ENCODE measurements at places on chromosomes 12 and 14.

DNA sequence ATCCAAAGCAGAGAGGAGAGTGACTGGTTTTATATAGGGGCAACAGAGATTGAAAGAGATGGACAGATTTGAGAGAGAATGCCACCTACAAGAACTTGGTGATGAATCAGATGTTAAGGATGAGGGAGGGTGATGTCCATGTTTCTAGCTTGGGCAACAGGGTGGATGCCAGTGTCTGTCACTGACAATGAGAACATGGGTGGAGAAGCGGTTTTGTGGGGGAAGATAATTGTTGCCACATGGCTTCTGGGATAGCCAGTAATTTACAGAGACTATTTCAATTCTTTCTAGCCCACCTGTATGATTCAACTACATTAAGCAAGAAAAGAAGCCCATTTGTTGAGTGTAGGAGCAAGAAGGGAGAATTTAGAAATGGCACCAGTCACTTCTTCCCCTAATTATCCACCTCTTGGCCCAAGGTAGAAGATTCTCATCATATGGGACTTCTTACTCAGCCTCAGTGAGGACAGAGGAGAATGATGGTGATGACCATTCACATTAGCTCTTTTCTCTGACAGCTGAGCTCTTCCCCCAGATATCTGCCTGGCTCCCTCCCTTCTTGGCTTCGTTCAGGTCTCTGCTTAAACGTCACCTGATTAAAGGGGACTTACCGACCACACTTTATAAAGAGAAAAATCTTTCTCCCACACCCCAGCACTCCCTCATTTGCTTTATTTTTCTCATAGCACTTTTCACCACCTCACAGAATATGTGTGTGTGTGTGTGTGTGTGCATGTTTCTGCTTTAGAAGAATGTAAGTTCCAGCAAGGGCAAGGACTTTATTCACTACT lies 117.8 kb downstream of the DUSP6 start:
- no peak for DNase-seq

- peak; percentile 11 for DNase-seq
Measured at GRCh38 chr12:88235183-88235833, 93.2 kb downstream of the TMTC3 start.

- DNase-seq: no peak
Measured at GRCh38 chr14:100708425-100709288, 18.0 kb upstream of the DLK1 start.

DNA sequence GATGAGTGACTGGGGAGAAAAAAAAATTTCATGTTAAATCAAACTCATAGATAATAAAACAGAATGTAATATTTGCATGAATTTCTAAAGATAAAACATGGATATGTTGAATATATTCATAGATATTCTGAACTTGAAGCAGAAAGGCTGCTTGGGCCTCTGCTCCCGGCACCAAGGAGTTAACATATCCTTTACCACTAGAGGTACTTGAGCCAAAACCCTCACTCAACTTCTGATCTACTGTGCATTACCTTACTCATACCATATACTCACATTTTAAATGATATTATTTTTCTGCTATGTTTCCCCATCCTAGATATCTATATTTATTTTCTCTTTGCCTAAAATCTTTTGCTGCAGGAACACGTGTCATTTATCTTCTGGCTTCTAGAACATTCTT lies 14.9 kb downstream of the AREL1 start:
- DNase-seq: no peak

GRCh38 chr14:102472791-102473150 lies 36.8 kb downstream of the ANKRD9 start:
- no peak for DNase-seq

DNA sequence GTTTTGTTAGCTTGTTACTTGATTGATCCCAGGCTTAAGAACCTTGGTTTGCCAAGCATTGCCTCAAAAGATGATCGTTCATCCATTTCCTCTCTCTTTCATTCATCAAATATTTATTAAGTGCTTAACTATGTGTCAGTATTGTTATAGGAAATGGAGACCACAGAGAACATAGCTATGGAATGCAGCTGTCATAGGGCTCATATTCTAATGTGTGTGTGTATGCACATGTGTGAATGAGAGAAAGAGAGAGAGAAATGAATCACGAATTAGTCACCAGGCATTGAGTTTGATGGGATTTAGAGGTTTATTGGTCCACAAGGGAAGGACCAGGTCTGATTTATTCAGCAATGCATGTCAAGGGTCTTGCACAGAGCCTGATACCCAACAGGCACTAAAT lies 71.0 kb upstream of the FBXO21 start:
- DNase-seq: no peak

DNA sequence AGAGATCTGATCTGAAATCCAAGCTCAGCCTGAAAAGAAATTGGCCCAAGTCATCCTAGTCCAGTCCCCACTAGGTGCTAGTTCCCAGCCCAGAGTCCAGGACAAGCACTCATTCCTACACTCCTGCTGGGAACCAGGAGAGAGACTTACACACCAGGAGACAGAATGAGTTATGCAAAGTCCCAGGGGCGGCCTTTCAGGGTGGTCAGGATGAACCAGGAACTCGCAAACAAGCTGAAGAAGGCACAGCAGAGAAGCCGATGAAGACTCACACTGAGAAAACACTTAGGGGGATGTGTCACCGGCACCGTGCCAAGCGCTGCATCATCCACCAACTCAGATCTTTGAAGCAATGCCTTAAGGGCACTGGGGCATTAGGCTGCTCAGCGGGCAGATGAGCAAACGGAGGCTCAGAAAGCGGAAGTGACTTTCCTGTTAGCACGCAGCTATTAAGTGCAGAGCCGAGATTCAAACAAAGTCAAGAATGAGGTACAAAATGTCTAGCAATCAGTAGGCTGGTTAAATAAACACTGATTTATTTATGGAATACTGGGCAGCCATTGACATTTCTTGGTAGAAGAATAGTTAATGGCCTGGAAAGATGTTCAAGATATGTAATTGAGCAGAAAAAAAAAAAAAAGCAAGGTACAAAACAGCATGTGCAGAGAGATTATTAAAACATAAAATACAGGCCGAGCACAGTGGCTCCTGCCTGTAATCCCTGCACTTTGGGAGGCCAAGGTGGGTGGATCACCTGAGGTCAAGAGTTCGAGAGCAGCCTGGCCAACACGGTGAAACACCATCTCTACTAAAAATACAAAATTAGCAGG lies 78.7 kb downstream of the LRRC74A start:
- peak; percentile 67 for DNase-seq

- no peak for DNase-seq
Measured at GRCh38 chr14:98962118-98962517, 309.9 kb downstream of the BCL11B start.

DNA sequence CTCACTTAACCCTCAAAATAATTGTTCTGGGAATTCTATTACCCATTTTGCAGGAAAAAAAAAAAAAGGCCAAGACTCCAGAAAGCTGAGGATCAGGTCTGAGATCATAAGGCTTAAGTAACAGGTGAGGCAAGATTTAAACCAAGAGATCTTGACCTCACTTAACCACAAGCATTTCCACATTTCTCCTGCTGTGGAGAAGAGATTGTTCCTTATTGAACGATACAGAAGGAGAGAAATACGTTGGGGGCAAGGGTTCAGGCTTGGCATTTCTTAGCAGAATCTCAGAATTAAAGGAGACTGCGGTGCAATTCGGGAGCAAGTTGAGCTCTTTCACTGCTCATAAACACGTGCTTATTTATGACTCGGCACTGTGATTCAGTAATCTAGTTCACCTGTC lies 885.3 kb upstream of the TMEM132C start:
- no peak for DNase-seq

GRCh38 chr12:124097701-124098100 lies 124.7 kb downstream of the ZNF664 start:
- no peak for DNase-seq

- no peak for DNase-seq
Measured at GRCh38 chr14:88270776-88271175, 52.3 kb downstream of the KCNK10 start.

DNA sequence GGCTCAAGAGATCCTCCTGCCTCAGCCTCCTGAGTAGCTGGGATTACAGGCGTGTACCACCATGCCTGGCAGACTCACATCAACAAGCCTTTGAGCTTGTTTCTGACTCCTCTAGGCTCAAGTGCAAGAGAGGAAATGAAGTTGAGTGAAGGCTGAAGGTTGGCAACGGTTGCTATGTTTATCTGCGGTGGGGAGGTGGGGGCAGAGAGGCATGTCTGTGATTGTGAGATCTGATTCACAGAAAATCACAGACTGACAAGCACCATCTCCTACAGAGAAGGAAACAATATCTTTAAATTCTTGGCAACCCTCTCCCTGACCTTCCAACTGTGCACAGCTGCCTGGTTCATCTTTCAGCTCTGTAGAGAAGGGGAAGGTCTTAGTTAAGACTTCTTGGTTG lies 22.1 kb upstream of the NINJ2 start:
- peak; percentile 65 for DNase-seq

DNA sequence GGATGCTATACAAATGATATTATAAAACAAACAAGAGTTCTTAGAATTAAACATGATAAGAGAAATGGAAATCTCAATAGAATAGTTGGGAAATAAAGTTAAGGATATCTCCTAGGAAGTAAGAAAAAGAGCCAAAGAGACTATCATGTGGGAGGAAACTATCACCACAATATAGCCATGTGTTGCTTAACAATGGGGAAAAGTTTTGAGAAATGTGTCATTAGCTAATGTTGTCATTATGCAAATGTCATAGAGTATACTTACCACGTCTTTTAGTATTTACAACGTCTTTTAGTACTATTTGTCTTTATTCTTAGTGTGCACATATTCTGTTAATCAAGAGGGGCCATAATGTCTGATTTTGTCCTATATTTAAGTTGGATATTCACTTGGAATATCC lies 58.7 kb downstream of the ZNF641 start:
- no peak for DNase-seq

- no peak for DNase-seq
Measured at GRCh38 chr12:68885381-68885780, 47.6 kb downstream of the CPM start.

DNA sequence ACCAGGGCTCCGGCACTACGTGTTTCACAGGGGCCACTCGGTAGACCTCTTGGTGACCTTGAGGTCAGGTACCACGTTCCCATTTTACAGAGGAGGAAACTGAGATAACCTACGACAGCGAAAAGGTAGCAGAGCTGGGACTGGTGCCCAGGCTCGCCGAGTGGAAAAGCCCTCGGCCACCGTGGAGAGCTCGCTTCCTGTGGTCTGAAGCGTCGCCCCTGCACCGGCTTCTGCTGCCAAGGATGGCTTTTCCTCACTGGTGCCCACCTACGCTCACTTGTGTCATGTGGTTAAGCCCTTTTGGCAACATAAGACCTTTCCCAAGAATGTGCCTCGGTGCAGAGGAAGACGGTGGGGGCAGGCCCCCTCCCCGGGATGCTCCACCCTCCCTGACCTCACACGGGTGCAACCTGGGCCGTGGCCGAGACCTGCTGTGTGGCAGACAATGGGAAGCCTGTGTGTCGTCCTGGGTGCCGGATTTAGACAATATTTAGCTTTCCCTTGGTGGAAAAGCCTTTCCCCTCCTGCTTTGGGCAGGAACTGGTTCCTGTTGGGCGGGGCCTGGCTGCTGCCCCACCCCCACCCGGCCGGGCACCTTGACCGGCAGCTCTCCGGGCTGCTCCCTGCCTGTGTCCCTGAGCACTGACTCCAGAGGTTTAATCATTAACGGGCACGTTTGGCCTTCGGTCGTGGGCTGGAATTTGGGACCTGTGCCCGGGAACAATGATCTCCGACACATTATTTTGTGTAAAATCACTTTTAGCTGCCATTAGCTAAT lies 32.4 kb upstream of the PPP1R13B start:
- DNase-seq: no peak

DNA sequence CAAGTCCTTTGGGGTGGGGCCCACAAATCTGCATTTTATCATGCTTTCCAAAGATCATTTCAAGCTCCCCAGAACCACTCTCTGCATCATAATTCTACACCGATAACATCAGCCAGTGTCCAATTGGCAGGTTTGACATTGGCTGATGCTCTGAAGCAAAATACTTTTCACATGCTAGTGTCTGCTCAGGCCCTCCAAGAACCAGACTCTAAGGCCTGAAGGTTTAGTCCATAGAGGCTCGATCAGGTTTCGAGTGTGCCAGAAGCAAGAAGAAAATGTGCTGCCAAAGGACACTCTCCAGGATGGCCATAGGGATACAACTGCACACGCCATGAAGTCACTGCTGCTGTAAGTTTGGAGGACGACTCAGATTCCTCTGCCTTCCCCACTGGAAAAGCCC lies 280.3 kb downstream of the KSR2 start:
- DNase-seq: no peak

- DNase-seq: peak; percentile 49
Measured at GRCh38 chr12:118357257-118358007, 15.3 kb downstream of the TAOK3 start.

DNA sequence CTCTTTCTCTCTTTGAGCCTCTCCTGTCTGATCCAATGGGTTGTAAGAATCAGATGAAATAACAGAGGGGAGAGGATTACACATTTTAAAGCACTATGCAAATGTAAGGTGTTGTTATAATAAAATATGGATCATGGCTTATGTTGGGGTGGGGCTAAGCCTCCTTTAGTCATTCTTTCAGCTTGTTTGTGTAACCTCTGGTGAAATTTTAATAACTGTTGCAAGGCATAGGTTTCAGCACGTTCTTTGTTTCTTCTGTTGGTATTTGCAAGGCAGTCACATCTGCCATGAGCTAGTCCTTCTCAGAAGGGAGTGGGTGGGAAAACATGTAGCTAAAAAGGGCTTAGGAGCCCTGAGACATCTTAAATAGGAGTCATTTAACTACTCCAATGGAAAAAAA lies 74.8 kb upstream of the FRMD6 start:
- DNase-seq: no peak

GRCh38 chr12:117966511-117966910 lies 2.3 kb downstream of the KSR2 start:
- DNase-seq: no peak

DNA sequence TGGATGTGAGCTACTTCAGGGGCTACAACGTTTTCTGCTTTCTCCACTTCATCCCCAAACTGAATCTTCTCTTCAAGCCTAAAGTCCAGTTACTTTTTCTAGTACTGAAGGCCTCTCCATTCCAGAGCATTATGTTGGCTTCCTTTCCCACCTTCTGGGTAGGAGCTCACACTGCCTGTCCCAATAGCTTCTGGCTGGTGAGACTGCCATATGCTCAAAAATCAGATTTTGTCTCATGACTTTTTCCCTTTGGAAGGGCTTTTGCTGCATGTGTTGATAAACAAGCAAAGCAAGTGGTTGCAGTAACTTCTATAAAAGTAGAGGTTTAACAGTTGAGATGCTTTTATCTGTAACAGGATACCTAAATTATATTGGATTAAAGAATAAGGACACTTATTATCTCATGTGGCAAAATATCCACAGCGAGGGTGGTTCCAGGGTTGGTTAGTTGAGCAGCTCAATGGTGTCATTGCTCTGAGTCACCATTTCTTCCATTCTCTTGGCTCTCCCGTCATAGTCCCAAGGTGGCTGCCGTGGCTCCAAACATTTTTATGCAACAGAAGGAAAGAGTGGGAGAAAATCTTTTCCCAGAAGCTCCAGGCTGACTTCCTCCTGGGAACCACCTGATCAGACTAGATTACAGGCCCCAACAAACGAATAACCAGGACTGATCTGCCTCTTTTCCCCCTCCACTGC lies 15.1 kb upstream of the PPFIBP1 start:
- DNase-seq: no peak

DNA sequence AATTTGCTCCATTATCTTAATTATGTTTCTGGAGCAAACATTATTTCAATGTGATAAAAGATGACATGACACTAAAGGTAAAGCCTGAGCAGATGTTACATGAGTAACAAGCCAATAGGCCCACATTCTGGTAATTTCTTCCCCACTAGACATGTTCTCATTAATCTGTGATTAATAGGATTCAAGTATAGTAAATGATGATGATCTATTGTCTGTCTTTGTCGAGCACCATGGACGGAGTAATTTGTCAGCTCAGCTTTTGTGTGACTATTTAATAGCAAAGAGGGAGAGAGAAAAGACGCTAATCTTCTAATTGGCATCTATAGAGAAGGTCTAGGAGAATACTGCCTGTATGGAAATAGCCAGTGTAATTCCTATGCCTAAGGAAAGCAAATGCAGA lies 62.2 kb upstream of the INSM2 start:
- DNase-seq: no peak
